ENCODE measurements at places on chromosomes 4 and X.

DNA sequence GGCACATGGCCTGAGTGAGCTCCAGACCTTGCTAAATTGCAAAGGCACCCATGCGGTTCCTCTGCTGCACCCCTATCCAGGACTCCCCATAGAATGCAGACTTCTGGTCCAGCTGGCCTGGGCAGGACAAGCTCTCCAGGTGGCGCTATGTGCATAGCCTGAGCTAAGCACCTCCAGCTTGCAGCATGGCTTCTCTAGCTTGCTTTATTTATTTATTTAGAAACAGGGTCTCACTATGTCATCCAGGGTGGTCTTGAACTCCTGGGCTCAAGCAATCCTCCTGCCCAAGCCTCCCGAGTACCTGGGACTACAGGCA lies 5.5 kb upstream of the WFS1 start:
- DNase-seq, result no peak

DNA sequence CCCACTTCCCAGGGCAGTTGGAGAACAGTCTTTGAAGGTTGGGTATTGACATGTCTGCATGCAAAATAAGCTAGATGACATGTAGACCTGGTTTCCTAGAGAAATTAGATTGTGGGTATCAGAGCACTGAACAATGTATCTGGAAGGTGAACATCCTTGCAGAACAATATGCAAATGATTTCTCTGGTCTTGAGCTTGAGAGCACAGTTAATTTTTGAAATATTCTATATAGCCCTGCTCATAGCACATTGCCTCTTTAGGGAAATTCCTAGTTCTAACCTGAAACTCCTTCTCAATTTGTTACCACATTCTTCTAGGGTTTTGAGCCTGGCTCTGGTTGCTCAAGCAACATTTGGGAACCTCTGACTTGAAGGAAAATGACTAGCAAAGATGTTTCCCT lies 41.6 kb upstream of the LAS1L start:
- no peak for DNase-seq

DNA sequence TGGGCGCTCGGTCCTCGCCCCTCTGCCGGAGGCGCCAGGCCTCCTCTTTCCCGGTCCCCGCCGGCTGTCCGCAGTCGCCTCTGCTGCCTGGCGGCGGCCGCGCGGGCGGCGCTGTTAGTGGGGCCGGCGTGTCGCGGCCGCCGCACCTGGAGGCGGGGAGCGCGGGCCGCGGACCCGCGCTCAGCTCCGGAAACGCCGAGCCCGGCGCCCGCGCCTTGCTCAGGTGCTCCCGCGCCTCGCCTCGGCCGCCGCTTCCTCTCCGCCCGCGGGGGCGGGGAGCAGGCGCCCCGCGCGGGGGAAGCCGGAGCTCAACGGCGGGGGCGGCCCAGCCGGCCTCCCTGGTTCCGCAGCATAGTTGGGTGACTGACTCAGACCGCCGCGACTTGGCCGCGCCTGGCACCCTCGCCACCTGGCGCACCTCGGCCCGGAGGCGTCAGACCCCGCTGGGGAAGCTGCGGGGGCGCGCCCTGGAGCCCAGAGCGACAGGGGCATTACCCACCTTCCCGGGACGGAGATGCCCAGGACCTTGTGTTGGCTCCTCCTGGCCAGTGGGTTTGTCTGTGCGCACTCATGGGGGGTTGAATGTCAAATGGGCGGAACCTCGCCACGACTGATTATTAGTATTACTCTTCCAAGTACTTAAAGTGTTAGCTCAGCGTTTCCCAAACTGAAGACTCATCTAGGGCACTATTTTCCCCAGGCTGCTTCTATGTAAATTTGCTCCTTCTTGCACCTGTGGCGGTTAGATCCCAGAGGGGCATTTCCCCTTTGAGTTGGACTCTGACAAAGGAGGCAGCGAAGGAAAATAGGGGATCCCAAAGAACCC lies at the start of gene ARAP2:
Gene ARAP2 (minus strand): TSS at position 258 of the 826 bp plus-strand sequence. CDS start 15,028 bp downstream, outside the sequence.
- no peak for DNase-seq

DNA sequence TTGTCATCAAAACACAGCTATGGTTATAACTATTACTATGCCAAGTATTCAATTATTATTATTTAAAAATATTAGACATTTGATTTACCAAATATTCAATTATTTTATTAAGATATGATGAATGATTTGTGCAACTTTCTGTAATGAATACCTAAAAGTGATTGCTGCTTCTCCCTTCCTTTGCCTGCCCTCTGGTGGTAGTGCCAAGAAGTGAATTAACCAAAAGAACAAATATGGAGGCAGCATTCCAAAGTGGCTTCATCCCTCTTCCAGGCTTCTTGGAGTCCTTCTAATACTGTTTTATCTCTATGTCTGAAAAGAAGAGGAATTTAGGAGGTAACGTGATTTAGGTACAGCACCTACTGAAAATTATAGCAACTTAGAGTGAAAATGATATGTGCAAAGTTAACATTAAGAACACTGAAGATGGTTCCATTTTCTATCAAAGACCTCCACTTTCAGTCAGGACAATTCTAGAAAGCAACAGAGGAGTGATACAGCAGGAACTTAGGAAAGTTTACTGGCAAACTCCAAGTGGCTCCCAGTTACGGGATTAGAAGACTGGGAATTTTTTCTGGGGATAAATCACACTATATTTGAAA lies 43.0 kb downstream of the ENPEP start:
- DNase-seq, result no peak

- DNase-seq, result no peak
These were observed 802 bp downstream of the COX18 start for GRCh38 chr4:73068491-73069337.

- no peak for DNase-seq
These were observed 72.8 kb upstream of the NLRP2B start for GRCh38 chrX:57752866-57753265.

All from vagina (tissue), 2 donors.